ENCODE measurements at places on chromosomes 2 and 18. TPM values are rescaled to one million over a fixed set of nuclear protein-coding genes. Genes with fewer than 3 reads are reported as not detected.

The SCN3A gene
- not detected for total RNA-seq

GRCh38 chr18:34548973-34549294 lies 161.2 kb upstream of the DTNA start:
- no peak for DNase-seq

DNA sequence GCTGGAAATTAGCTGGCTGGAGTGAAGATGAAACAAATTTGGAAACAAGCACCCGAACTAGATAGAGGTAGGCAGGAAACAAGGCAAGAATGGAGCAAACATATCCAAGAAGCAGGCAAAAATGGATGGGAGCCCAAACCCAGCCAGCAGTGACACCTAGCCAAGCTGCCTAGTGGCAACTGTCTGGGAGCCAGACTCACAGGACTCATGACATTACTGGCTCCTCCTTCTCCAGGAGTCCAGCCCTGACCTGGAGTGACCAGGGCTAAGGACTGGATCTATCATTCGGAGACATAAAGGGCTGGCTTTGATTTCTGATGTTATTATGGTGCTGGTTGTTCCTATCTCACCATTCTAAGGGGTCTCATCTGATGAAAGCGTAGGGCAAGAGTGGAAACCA lies 21.3 kb upstream of the ALK start:
- DNase-seq, result no peak

DNA sequence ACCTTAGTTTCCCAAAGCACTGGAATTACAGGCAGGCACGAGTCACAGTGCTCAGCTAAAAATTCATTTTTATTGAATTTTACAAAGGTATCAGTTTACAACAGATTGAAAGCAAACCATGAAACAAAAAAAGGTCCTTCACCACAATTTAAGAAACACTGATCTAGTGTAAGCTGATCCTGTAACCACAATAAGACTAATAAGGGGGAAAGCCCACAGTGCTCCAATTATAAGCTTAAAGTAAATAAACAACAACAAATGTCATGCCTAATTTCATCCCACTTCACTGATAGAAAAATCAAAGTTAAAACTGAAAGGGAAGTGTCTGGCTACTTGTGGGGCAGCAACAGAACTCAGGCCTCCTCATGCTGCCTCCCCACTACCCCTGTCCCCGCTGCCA lies 49.2 kb downstream of the ICA1L start:
- DNase-seq, result no peak
